SJSA1 (cell line): ENCODE measurements at places on chromosomes 2 and 18. TPM values are rescaled to one million over a fixed set of nuclear protein-coding genes. Genes with fewer than 3 reads are reported as not detected.

Gene SMPD4
- total RNA-seq = 24.9 and 25.7 TPM in 2 replicates

Gene CHRNG
- total RNA-seq = not detected in 2 replicates

Gene POTEF
- not detected in 2 replicates for total RNA-seq

Gene REG3A
- total RNA-seq = not detected in 2 replicates

Gene TMEM163
- not detected in 2 replicates for total RNA-seq

DNA sequence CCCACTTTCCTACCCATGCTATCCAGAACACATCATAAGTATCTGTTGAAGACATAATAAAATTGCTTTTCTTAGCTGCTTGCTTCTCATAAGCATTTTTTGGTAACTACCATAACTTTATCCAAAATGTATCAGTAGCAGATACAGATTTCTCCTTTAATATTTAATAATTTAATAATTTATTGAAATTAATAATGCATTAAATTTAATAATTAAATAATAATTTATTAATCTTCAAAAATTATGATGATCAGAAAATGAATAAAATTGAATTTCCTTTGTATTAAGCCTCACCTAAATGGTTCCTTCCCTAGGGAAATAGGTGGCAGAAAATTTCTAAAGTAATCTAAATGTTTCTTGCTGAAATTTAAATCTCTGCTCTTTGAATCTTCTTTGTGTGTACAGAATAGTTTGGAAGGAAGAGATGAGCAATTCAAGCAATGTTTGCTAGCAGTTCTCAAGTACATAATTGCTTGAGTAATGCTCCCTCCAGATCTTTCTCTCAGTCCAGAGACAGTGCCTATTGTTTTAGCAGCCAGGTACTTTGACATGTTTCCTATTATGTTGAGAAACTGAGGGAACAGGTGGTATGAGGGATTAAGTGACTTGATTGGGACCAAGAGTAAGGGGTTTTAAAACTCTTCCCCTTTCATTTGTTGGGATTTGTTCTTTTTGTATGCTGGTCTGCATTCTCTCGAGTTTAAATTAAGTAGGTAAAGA is 123.1 kb upstream of the CYP26B1 start:
- peaks cover 14% of the 10 kb centered on the region for H3K4me1 ChIP-seq
- H3K27me3 ChIP-seq = no peaks in the 10 kb centered on the region
- no peak overlapping the region for H3K4me3 ChIP-seq
- H3K27ac ChIP-seq = no peak overlapping the region

DNA sequence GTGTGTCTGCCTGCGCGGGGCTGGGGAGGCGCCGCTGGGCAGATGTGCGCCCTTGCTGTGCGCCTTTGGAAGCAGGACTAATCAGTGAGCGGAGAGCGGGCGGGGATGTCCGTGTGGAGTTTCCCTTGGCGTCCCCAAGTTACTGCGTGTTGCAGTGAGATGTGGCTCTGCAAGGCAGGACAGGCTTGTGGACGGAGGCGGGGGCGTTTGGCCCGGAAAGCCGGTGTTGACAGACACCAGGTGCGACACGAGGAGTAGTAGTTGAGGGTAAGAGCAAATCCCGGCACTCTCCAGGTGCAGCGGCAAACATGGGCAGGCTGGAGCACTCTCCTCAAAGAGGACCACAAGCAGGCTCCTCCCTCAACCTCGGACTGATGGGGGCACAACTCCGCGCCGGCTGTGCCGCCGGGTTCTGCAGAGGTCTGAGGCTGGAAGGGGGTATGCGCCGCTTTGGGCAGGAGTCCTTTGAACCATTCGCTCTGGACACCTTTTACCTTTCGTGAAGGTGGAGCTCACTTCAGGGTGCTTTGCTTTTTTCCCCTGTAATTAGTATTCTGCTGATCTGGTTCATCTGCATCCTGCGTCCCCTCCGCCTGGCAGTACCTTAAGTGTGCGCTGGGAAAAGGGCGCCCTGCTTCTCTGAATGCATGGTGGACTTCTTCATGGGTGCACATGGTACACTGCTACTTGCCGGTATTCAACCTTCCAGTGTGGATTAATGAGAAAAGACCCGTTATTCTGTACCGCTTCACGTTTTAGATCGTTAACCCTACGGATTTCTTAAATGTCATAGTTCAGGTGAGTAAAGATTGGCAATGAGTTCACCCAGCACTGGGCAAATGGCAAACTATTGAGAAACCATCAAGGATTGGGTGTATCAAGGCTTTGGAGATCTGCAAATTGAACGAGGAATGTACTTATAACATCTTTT is 608 bp downstream of the CDH7 start:
- no peaks in the 10 kb centered on the region for H3K27me3 ChIP-seq
- no peak overlapping the region for H3K27ac ChIP-seq
- DNase-seq = no peak
- no peaks in the 10 kb centered on the region for H3K4me1 ChIP-seq
- no peak overlapping the region for H3K4me3 ChIP-seq

DNA sequence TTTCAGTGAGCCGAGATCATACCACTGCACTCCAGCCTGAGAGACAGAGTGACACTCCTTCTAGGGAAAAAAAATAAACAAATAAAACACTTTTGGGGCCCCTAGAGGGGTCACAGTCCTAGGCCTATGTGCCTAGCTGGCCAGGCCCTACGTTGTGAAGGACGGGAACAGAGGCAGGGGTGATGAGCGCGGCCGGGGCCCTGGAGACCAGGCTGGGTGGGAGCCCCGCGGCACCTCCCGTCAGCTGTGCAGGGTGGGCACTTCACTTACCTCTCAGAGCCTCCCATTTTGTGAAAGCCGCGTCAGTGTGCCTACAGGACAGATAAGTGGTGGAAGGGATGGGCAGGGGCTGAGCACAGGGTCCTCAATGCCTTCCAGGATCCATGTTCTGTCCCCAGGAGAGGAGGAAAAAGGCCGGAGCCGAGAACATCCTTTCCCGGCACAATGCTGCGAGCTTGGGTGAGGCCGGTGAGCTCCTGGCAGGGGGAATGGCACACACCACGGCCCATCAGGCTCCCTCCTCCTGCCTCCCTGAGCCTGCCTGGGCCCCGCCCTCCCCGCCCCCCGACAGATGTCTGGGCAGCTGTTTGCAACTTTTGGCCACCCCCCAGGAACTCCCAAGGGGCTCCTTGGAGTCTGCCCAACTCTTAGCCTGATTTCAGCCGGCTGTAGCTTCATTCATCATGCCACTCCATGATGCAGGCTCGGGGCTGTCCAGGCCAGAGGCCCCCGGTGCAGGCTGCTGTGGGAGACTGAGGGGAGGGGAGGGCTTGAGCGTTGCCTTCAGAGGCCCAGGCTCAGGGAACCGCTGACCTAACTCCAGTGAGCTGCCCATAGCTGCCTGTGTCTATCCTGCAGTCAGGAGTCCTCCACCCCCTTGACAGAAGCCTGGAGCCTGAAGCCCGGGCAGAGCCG is 196.5 kb downstream of the TFCP2L1 start:
- no peaks in the 10 kb centered on the region for H3K4me1 ChIP-seq
- DNase-seq = no peak
- H3K27me3 ChIP-seq = no peaks in the 10 kb centered on the region
- H3K36me3 ChIP-seq = no peaks in the 10 kb centered on the region
- H3K27ac ChIP-seq = no peak overlapping the region
- H3K4me3 ChIP-seq = no peak overlapping the region

GRCh38 chr2:231575612-231576256 is 16.9 kb upstream of the TEX44 start:
- no peak overlapping the region for H3K4me3 ChIP-seq
- no peak for DNase-seq
- H3K27ac ChIP-seq = no peak overlapping the region
- H3K27me3 ChIP-seq = no peaks in the 10 kb centered on the region

- DNase-seq = peak; percentile 48
- H3K36me3 ChIP-seq = no peaks in the 10 kb centered on the region
- H3K4me3 ChIP-seq = no peak overlapping the region
- no peaks in the 10 kb centered on the region for H3K27me3 ChIP-seq
- peaks cover 51% of the 10 kb centered on the region for H3K4me1 ChIP-seq
These were observed 8.1 kb upstream of the ATG16L1 start for GRCh38 chr2:233243348-233243747.

- H3K4me3 ChIP-seq = no peak overlapping the region
- no peaks in the 10 kb centered on the region for H3K36me3 ChIP-seq
- no peak for DNase-seq
- no peaks in the 10 kb centered on the region for H3K27me3 ChIP-seq
These were observed 372.8 kb upstream of the UBE2E3 start for GRCh38 chr2:180607514-180608049.

DNA sequence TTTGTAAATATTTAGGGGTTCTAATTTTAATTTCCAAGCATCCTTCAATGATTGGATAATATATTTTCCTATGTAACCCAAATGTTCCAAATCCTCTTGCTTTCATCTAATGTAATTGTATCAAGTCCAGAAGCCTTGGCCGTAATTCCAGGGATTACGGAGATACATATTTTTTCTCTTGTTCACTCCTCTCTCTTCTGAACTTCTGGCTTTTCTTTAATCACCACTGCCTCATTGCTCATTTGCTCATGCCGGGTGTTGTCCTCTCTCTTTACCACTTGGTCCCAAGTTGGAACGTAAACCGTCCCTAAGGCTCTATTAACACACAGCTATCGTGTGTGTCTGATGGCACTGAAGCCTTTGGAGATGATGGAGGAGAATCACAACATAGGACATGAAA is 188.7 kb upstream of the COL3A1 start:
- H3K36me3 ChIP-seq = no peaks in the 10 kb centered on the region
- peaks cover 44% of the 10 kb centered on the region for H3K4me1 ChIP-seq
- no peaks in the 10 kb centered on the region for H3K27me3 ChIP-seq
- H3K27ac ChIP-seq = peak overlapping the region; percentile 100

GRCh38 chr2:17850151-17850550 is 28.3 kb upstream of the KCNS3 start:
- no peaks in the 10 kb centered on the region for H3K27me3 ChIP-seq
- H3K4me1 ChIP-seq = no peaks in the 10 kb centered on the region
- no peak overlapping the region for H3K4me3 ChIP-seq
- no peaks in the 10 kb centered on the region for H3K36me3 ChIP-seq
- H3K27ac ChIP-seq = no peak overlapping the region

GRCh38 chr2:112916145-112916571 is 5.2 kb downstream of the IL37 start:
- H3K4me1 ChIP-seq = peaks cover 3% of the 10 kb centered on the region; the same call in 1 of the 2 replicates
- no peaks in the 10 kb centered on the region for H3K27me3 ChIP-seq
- no peaks in the 10 kb centered on the region for H3K36me3 ChIP-seq
- H3K4me3 ChIP-seq = no peak overlapping the region

GRCh38 chr2:200148366-200148765 is 158.1 kb upstream of the SPATS2L start:
- no peak overlapping the region for H3K27ac ChIP-seq
- DNase-seq = no peak
- no peaks in the 10 kb centered on the region for H3K27me3 ChIP-seq
- H3K4me1 ChIP-seq = no peaks in the 10 kb centered on the region

DNA sequence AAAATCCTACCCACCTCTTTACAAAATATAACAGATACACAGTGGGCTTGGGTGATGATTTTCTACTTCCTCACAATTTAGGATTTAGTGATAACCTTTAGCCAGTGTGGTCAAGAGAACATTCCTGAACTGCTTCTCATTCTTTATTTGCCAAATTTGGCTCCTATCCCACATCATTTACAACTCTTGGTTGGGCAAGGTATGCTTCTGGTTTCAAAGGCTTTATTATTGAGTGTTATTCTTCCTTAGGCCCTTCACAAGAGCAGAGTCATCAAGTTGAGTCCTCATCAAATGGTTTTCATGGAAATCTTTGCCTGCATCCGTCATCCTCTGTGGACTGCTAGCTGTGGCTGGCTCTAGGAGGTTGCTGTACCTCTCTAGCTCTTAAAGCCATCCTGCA is 472.0 kb upstream of the ETAA1 start:
- no peak overlapping the region for H3K4me3 ChIP-seq
- no peak overlapping the region for H3K27ac ChIP-seq
- no peaks in the 10 kb centered on the region for H3K27me3 ChIP-seq
- no peaks in the 10 kb centered on the region for H3K36me3 ChIP-seq

DNA sequence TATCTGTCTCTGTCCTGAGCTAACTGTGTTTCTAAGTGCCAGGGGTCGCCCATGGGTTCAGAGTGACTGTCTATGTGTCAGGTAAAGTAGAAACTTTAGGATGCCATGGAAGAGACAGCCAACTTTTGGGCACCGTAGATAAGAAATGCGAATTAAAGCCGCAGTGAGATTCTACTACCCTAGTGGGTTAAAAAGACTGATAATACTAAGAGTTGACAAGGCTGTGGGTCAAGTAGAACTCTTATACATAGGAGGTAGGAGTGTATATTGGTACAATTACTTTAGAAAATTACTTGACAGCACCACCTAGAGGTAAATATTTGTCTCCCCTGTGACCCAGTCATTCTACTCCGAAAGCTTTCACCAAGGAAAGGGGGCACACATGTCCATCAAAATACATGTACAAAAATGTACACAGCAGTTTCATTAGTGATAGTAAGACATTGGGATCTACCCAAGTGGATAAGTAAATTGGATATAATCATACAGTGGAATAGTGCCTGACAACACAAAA is 371.3 kb downstream of the SLC4A3 start:
- peaks cover 18% of the 10 kb centered on the region for H3K4me1 ChIP-seq
- H3K36me3 ChIP-seq = no peaks in the 10 kb centered on the region
- H3K27ac ChIP-seq = no peak overlapping the region

DNA sequence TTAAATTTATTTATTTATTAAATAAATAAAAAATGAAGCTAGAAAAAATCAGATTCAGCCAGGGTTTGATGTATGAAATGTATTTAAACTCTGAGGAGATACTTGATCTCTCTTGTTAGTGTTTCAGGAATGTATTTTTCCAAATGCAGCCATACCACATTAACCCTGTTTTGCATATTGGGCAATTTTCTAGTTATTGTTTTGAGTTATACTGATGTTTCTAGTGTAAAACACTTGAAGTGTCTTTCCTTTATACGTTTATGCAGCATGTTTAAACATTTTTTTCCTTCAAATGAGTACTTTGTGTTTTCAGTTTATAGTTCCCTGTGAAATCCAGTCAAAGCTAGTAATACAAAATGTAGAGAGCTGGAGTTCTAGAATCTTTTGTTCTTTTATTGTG is 69.9 kb downstream of the WDR7 start:
- no peak for DNase-seq
- H3K36me3 ChIP-seq = no peaks in the 10 kb centered on the region
- H3K27me3 ChIP-seq = no peaks in the 10 kb centered on the region
- no peak overlapping the region for H3K27ac ChIP-seq

DNA sequence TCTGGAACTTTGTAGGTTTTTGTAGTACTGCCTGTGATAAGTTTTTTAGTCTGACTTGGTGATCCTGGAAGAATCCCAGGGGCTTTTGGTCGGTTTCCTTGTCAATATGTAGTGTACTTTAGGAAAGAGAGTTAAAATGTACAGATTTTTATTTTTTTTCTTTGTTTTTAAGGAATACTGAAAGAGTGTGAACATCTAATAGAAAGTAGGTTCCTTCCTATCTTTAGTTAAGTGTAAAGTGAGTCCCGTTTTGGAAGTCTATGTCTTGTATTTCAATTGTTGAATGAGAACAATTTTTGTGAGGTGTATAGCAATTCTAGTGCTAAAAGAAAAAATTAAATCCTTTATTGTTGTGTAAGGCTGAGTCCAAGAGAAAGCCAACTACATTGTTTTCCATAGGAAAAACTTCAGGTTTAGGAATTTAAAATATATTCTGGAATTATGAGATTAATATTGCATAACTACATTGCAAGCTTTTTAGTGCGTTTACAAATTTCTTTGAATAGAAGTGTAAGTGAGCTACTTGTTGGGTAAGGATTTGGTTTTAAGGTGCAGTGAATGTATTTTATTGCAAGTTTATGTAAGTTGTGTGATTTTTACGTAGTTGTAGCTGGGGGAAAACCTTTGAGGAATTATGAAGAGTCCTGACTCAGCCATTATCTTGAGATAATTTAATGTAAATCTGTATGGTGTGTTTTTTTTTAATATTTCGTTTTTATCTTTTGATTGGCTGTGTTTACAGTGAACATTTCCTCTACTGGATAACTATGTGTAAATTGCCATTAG is 1.7 kb downstream of the VAPA start:
- no peak for DNase-seq
- peak overlapping the region; percentile 93 for H3K4me3 ChIP-seq
- no peaks in the 10 kb centered on the region for H3K27me3 ChIP-seq
- H3K27ac ChIP-seq = peak overlapping the region; percentile 97
- peaks cover 37% of the 10 kb centered on the region for H3K4me1 ChIP-seq
